ENCODE measurements at places on chromosomes 3 and 15.

DNA sequence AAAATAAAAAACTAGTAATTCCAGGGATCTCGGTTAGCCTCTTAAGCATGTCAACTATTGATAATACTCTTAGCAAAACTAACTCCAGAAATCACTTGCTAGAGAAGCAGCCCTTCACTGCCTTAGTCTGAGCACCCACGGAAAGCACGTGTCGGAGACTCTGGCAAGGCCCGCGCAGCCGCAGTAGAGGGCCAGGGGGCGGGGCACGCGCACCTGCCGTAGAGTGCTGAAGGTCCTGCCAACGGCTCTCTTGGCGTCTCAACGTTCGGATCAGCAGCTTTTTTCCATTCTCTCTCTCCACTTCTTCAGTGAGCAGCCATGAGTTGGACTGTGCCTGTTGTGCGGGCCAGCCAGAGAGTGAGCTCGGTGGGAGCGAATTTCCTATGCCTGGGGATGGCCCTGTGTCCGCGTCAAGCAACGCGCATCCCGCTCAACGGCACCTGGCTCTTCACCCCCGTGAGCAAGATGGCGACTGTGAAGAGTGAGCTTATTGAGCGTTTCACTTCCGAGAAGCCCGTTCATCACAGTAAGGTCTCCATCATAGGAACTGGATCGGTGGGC lies at the start of gene LDHAL6B:
LDHAL6B (plus strand) TSS at position 221 of the 561 bp plus-strand sequence; CDS start at position 319, 98 bp downstream.
- no peak for DNase-seq

- DNase-seq, result no peak
These were observed 1.0 kb downstream of the RASSF1 start for GRCh38 chr3:50339485-50340146.

DNA sequence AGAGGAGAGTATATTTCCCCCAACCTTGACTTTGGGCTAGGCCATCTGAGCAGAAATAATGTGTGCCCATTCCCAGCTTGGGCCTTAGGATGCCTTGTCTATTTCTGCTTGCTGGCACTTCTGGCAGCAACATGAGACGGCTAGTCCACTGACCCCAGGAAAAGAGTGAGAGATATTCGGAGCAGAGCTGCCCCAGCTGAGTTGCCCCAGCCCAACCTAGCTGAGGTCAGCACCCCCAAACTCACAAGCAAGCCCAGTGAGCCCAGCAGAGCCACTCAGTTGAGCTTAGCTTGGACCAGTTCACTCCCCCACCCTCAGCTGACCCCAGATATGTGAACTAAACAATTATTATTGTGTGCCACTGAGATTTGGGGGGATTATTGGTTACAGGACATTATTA lies 20.2 kb downstream of the ITGA11 start:
- DNase-seq, result no peak

GRCh38 chr15:99053380-99054024 lies 45.9 kb upstream of the PGPEP1L start:
- no peak for DNase-seq

- DNase-seq, result no peak
These were observed 39.8 kb downstream of the MYZAP start for GRCh38 chr15:57631386-57632110.

DNA sequence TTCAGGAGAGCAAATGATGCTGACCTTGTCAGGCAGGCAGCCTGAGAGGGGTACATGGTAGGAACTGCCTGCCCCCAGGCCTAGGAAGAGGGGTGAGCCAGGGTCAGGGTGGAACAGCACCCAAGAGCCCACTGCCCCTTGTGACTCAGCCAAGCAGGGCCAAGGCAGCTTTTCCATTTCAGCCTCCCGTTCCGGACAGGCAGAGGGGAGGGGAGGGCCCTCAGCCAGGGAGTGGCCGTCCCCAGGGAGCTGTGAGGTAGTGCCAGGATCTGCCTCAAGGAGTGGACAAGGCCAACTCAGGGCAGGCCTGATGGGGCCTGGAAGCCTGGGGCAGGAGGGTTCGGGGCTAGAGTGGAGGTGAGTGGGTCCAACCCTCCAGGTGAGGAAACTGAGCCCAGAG lies 5.1 kb upstream of the ANKRD63 start:
- no peak for DNase-seq

- DNase-seq, result no peak
These were observed 8.0 kb downstream of the FAM174B start for GRCh38 chr15:92647467-92648163.

DNA sequence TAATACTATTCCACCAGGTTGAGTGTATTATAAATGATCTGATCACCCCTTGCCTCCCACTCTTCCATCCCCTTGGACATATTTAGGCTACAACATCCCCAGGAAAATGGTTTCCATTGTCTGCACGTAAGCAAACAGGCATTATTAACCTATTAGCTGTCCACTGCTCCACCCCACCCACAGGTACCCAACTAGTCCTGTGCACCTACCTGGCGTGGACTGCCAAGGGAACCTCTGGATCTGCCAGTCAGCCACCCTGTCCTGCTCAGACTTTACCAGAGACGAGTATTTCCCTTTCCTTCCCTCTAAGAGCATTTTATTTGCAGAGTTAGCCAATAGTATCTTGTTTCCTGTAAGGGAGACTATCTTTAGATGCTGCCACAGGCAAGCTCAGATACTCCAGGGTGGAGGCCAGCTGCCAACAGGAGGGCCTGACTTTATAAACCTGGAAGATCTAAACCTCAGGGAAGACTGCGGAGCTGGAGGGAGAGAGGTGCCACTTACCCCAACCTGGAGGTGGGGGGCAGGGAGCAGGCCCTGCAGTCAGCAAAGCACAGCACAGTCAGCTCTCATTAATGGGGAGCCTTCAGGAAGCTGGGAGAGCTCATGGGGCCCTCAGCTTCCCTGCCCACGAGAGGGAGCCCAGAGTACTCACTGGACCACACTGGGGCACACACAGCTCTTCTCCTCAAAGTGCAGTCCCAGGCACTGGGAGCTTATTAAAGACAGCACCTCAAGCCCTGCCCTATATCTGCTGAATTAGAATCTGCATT lies at the start of gene CX3CR1:
CX3CR1 (minus strand) TSS at position 292 of the 773 bp plus-strand sequence. CDS start 13,527 bp downstream, outside the sequence.
- DNase-seq, result no peak

- no peak for DNase-seq
These were observed 172.4 kb downstream of the OXSM start for GRCh38 chr3:25962255-25962654.

GRCh38 chr3:58022490-58022889 lies 14.3 kb downstream of the FLNB start:
- DNase-seq, result no peak

GRCh38 chr3:115704661-115705338 lies 81.5 kb downstream of the GAP43 start:
- DNase-seq, result no peak

GRCh38 chr3:55880357-55880756 lies 393.3 kb upstream of the WNT5A start:
- DNase-seq, result no peak

- DNase-seq, result no peak
These were observed 56.7 kb upstream of the NUDT16 start for GRCh38 chr3:131324923-131325322.

DNA sequence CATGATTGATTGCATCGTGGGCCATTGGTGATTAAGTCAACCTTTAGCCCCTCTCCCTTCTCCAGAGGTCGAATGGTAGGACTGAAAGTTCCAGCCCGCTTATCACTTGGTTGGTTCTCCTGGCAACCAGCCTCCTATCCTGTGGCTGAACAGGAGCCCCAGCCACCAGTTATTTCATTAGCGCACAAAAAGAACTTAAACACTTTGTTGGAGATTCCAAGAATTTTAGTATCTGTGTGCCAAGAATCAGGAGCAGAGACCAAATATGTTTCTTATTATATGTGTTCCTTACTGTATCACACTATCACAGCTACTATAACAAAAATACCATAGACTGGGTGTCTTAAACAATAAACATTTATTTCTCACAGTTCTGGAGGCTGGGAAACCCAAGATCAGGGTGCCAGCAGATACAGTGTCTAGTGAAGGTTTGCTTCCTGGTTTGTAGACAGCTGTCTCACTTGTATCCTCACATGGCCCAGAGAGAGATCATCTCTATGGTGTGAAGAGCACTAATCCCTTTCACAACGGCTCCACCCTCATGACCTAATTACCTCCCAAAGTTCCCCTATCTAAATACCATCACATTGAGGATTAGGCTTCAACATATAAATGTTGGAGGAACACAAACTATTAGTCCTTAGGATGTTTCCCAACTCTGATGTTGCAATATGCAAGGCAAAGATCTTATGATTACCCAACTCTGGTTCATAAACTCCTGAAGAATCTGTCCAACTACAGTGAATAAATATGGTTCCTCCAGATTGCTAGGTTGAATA lies 30.5 kb upstream of the APH1B start:
- DNase-seq, result no peak

DNA sequence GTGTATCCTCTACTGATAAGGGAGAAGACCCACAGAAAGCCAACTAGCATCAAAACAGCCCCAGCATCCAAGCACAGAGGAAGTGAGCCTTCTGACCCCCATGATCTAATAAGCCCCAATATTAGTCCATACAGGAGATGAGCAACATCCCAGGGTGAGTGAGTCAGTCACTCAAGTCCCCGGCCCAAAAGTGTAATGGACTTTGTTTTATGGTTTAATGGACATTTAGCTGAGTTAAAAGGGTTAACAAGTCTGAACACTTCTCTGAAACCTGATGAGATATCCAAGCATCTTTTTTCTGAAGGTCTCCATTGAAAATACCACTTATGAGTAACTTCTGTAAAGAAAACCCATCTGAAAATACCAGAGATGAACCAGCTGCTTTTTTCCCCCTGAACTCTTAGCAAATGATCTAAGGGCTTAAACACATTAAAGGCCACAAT lies 115.6 kb downstream of the GREM1 start:
- DNase-seq, result no peak

- no peak for DNase-seq
These were observed 676.0 kb downstream of the EPHA3 start for GRCh38 chr3:89783341-89783927.

- no peak for DNase-seq
These were observed 9.8 kb downstream of the AGBL1 start for GRCh38 chr15:86089422-86089821.

DNA sequence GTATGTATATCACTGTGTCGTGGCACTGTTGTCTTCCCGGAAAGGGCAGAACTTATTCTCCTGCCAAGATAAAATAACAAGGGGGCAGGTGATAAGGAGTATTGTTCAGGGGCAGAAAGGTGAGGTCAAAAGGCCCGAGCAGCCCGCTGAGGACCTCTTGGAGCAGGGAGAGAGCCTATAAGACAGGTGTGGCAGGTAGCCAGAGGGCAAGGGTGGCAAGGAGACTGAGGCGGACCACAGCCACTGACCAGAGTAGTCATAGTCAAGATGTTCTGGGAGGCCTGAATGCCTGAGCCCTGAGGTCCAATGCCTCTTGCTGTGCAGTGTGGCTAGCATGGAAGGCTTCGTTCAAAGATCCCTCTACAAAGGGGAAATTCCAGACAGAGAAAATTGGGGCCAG lies 172.3 kb upstream of the CHRNA7 start:
- no peak for DNase-seq

DNA sequence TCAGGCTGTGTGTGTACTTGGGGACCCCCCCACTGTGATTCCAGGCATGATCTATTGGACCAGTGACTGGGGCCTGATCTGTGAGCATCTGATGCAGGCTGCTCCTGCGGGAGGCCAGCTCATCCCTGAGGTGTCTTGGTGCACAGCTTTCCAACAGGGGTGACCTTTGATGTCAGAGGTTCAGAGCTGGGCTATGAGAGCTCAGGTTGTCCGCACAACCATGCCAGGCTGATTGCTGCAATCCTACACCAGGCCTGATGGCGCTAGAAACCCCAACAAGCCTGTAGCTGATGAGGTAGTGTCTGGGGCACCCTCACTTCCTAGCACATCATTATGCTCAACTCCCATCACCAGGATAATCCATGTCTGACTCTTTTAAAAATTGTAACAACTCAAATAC lies 56.1 kb upstream of the CACNA2D3 start:
- no peak for DNase-seq

DNA sequence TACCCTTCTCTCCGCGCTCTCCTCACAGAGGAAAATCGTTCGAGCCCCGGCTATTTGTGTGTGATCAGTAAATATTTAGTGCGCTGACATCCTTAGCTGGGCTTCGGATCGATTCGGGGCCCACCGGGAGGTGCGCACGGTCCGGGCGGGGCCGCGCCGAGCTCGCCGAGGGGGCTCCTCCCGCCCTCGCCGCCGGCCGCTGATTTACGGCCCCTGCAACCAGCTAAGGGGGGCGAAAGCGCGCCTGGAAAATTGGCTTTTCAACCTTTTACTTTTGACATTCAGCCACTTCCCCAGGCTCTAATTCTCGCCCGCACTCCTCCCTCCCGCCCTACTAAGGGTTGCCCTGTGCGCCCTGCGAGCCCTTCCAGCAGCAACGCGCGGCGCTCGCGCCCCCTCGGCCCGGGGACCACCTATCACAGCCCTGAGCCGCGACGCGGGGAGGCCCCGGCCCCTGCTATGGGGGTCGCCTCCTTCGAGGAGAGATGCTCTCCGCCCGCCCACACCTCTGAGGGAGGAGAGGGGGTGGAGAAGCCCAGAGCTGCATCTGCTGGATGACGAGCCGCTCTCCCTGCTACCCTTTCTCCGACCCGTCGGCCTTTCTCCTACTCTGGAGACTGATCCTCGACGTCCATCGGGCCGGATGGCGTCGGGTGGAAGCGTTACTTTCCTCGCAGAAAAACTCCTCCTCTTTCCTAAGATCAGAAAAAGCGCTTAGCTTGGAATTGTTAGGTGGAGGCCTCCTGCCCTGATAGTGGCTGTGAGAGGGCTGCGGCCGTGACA lies 7.8 kb upstream of the NR2F2 start:
- no peak for DNase-seq

GRCh38 chr3:132777171-132777570 lies 55.0 kb upstream of the NPHP3 start:
- no peak for DNase-seq

DNA sequence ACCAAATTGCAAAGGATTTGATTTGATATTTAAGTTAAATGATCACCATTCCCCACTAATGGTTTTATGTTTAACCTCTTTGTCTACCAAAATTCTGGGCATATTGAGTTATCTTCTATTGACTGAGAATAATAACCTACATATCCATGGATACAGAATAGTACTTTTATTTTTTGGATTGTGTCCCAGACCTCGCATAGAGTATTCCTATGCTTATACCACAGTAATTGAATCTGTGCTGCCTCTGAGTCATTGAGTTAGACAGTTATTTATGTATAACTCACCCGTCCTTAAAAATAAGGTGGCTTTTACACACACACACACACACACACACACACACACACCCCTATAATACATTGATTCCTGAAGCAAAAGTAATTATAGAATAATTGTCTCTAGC lies 690.1 kb upstream of the BCHE start:
- no peak for DNase-seq

DNA sequence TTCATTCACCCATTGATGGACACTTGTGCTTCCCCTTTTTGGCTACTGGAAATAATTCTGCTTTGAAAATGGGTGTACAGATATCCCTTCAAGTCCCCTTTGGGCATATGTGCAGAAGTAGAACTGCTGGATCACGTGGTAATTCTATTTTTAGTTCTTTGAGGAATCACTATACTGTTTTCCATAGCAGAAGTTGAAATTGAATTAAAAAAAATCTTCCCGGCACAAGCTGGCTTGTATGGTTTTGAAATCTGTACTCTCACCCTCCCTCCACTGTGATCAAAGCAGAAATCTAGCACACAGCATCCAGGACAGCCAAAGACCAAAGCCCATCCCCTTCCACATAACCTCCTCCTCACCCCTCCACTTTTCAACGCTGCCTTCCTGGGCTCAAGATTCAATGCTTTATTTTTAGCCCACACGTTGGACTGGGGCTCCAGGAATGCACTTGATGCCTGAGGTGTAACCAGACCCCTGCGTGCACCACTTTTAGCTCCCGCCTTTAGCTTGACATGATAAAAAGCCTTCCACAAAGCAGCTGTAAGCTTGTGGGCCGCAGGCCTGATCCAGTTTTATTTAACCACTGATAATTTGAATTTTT lies 29.9 kb downstream of the TMEM40 start:
- DNase-seq, result no peak

- no peak for DNase-seq
These were observed 194.5 kb upstream of the CFAP20DC start for GRCh38 chr3:59244343-59244742.

Measured in effector CD4-positive, alpha-beta T cell (primary cell).